ENCODE measurements at places on chromosomes 16 and 17.

DNA sequence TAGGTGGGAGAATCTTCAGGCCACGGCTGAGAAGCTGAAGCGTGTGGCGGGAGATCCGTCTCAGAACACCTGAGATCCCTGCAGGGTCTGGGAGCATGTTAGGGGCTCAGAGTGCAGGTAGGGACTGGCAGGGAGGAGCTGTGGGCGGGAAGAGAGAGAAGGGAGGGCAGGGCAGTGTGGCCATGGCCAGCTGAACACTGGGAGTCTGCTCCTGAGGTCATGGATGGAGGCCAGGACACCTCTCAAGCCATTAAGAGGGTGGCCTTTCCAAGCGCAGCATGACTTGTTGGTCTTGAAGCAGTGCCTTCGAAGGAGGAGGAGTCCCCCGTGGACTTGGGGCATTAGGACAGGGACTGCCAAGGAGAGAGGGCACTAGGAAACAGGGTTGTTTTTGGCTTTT is 23.7 kb downstream of the NAA60 start:
- no peak for DNase-seq

- DNase-seq = peak; percentile 8
These were observed 60.2 kb upstream of the PHOSPHO1 start for GRCh38 chr17:49290690-49291359.

DNA sequence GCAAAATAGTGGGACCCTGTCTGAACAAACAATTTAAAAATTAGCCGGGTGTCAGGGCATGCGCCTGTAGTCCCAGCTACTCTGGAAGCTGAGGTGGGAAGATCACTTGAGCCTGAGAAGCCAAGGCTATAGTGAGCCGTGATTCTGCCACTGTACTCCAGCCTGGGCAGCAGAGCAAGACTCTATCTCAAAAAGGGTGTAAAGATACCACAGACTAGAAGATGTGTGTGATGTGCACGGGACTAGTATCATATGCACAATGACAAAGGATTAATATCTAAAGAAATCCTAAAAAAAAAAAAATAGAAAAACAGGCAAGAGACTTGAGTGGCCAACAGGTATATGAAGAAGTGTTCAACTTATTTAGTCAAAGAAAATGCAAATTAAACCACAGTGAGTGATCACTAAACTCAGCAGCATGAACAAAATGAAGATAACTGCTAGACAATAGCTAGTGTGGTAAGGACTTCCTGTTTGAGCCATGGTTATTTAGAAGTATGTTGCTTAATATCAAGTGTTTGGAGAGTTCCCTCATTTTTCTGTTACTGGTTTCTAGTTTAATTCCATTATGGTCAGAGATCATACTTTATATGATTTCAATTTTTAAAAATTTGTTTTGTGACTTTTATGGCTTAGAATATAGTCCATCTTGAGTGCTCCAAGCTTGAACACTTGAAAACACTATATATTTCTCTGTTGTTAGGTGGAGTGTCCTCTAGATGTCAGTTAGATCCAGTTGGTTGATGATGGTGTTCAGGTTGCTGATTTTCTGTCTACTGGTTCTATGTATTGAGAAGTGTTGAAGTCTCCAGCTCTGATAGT is 14.7 kb upstream of the SLX4 start:
- DNase-seq = no peak

GRCh38 chr16:5461141-5461540 is 363.5 kb upstream of the EEF2KMT start:
- DNase-seq = no peak
